ENCODE measurements at places on chromosomes 1 and 21.
A peak's percentile ranks its signal among the peaks of the same experiment; 100 is the strongest.

- no peak for DNase-seq
Observed at GRCh38 chr1:150299716-150300115, 6.1 kb downstream of the MRPS21 start.

DNA sequence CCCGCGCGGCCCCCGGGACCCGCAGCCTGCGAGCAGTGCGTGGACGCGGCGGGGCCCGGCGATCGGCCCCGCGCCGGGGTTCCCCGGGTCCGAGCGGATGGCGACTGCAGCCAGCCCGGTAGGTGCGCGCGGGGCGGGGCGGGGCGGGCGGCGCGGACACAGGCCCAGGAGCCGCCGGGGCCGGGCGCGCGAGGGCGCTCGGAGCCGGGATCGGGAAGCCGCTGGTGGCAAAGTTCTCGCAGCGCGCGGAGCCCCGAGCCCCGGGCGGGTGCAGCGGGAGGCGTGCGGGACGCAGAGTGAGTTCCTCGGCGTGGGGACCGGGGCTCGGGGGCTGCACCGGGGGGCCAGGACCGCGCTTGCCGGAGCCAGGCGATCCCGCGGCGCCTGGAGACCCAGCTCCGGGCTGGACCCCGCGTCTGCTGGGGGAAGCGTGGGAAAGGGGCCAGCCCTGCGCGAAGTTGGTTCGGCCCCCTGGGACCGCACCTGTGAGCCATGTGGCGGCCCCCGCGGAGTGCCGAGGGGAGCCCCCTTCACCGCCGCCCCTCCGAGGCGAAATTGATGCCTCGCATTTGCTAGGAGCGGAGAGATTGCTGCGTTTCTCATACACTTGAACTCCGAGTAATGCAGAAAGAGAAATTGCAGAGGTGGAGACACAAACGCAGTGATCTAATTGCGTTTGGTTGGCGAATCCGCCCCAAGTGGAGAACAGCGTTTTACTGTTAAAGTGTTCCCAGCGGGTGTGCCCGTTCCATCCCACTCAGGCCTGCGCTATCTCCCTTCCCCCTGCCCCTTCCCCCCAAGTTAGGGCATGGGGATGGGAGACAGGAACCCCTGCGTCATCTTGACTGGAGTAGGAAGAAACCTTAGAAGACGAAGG is 228.9 kb upstream of the TMEM51 start:
- no peak for DNase-seq

- no peak for DNase-seq
Observed at GRCh38 chr1:204678721-204679475, 6.6 kb downstream of the LRRN2 start.

- DNase-seq: no peak
Observed at GRCh38 chr1:89087241-89087640, 22.2 kb upstream of the GBP1 start.

GRCh38 chr1:239892602-239893001 is 199.1 kb upstream of the FMN2 start:
- DNase-seq: no peak

DNA sequence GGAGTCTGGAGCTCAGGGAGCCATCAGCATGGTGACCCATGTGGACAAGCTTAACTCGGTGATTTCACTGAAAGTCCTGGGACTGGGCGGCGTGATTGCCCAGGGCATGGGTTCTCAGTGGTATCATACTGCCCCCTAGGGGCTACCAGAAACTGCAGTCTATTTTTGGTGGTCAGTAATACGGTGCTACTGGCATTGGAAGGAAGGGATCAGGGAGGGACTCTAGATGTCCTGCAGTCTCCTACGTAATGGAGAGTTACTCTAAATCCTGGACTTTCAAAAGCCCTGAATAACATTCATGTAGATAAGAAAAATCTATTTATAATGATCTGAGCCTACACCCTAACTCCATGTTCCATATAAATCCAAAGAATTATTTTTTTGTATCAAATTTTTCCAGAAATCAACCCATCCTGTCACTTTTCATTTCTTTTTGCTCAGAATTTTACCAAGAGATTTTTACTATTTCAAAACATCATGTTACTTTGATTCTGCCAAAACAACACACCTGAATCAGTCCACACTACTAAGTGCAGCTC is 37.3 kb downstream of the PABPC4 start:
- DNase-seq: no peak

DNA sequence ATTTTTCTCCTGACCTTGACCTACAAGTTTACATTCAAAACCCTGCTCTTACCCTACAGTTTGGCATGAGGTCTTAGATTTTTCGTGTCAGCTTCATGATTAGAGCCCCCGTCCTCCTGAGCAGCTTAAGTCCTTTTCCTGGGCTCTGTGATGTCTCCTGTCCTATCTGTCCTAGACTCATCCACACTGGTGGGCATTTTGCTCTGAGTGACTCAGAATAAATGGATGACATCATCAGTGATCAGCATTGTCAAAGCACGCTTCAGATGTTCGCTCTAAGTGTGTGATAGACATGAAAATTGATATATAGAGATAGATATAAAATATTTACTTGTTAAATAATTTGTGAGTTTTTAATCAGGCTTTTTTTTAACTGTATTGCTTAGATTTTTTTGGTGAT is 21.8 kb downstream of the RGS13 start:
- no peak for DNase-seq

DNA sequence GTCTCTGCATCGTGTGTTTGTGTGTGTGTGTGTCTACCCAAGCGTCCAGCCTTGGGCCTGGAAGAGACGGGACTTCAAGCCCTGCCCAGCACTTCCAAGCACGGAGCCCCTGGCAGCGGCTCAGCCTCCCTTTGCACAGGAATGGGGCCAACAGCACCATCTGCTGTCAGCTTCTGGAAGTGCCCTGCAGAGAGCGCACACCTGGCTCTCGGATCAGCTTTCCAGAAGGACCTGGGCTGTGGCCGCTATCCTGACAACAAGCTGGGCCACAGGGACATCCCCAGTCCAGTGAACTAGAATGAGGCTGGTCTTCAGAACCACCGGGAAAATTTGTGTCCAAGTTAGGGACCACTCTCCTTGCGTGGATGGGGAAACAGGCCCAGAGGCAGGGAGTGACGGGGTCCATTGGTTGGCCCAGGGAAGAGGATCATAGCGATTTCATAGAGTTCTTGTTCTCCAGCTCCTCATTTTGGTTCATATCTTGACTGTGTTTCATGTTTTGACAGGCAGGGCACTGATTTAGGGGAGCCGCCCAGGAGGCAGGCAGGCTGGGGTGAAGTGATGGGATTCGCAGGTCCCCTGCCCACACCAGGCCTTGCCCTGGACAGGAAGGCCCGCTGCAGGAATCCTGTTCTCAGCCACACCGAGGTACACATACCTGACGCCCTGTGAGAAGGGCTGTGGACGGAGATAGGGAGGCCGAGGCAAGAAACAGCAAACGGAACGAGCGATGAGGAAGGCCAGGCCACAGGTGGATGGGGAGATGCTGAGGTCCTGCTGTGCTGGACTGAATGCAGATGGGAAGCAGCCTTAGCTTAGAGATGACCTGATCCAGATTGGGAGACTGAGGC is 38.4 kb downstream of the TAS1R2 start:
- peak; percentile 54 for DNase-seq

DNA sequence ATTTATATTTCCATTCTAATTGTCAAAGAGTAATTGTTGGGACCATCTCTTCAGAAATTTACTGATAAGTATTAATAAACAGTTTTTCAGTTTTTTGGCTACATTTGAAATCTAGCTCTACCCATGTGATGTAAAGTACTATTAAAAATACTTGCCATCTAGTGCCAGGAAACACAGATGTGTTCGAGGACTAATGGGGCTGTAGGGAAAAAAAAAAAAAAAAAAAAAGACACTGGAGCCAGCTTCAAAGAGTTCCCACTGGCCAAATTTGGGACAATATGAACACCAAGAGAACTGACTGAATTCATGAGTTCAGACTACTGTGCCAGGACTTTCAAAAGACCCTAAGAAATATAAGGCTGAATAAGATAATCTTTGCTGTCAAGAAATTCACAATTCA is 65.2 kb upstream of the GFI1 start:
- DNase-seq: no peak

- no peak for DNase-seq
Observed at GRCh38 chr21:46620846-46621245, 14.6 kb upstream of the PRMT2 start.

DNA sequence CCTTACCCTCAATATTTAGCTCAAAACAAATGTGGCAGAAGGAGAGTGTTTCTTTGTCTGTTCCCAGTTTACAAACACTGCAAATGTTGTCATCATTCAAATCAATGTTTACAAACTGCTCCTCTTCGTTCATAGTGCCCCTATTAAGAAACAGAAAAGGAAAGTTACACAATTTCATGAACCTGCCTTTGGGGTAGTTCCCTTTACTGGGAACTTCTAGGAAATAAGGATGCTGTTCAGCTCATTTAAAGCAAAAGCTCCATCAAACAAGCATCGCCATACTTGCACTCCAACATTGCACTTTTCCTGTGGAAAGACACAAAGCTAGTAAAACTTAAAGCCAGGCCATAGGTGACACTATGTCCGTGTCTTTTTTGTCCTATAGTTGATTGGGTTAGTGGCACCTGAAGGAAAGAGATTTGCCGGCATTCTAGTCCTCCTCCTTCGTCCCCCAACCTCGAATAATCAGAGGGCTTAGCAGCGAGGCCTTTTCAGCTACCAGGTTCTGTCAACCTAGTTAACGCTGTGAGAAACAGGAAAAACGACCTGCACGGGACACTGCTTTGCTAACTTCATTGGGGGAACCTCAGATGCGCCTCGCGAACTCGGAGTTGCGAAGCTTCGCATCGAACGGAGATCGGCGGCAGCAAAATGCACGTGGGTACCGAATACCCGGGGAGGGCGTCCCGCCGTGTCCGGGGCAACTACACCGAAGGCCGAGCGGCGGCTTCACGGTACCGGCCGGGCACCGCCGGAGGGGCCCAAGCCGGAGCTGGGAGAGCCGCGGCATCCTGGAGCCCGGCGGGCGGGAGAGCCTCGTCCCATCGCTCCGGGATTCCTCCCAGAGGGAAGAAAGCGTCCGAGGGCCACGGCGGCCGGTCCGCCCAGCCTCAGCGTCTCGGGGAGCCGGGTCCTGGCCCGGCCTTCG is 706 bp downstream of the C21orf91 start:
- peak; percentile 26 for DNase-seq

DNA sequence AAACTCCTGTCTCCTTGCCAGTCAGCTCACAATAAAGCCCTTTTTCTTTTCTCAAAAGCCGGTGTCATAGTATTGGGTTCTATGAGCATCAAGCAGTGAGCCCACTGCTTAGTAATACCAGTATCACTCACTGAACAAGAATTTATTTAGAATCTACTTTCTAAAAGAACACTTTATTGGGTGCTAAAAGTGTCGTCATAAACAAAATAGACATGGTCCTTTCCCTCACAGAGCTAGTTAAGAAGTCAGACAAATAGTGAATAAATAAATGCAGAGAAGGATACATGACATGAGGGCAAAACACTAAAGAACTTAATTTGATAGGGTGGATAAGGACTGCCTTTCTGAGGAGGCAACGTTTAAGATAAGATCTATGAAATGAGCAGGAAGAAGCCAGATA is 32.2 kb downstream of the EVI5 start:
- no peak for DNase-seq

- DNase-seq: no peak
Observed at GRCh38 chr1:38151399-38151798, 104.8 kb upstream of the POU3F1 start.

- no peak for DNase-seq
Observed at GRCh38 chr1:181990728-181991127, 70.8 kb downstream of the ZNF648 start.

- no peak for DNase-seq
Observed at GRCh38 chr1:29501227-29501976, 265.1 kb downstream of the PTPRU start.

DNA sequence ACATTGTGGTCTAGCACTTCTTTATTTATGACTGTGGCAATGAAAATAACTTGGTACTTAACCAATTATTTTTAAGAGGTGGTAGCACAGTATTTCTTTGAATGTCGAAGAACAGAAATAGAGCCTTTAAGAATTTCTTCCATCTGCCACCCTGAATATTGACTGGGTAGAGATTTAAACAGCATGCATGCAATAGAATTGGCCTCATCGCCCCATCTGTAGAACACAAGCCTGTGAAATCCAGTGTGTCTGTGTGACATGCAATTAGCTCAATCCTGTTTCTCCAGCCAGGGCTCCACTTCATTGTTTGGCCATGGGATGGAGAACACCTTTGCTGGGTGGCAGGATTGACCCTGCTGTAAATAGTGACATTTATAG is 17.1 kb upstream of the KLHDC8A start:
- no peak for DNase-seq

DNA sequence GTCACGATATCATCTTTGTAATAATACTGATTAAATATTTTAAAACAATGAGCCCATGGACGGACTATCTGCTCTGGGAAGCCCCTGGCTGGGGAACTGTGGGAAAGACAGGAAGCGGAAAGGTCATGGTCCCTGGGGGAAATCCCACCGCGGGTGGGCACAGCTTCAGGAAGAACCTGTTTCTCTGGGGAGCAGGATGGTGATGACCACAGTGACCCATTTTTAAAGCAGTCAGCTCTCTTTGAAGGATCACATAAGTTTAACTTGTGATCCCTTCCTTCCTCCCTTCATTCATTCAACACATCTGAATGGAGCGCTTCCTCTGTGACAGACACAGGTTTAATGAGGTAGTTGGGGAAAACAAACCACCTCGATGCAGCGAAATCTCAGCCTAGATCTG is 73.0 kb downstream of the DHRS3 start:
- DNase-seq: no peak

DNA sequence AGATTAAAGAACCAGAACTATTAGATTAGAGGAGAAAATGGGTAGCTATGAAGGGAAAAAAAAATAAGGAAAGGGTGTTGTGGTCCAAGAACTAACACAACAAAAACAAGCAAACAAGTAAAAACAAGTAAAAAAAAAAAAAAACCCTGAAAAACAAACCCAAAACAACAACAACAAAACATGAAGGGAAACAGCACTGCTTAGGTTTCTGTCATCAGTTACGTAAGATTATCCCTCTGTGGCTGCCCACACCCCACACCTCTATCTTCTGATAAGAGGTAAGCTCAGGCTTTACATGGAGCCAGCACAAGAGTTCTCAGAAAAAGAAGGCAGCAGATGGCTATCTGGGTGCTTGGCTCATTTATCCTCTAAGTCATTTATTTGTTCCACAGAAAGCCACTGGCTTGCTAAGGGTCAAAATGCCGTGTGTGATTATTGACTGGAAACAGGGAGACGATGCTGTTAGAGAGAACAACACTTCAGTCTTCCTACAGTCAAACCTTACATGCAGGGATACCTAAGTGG is 57.5 kb downstream of the KIAA0319L start:
- no peak for DNase-seq

DNA sequence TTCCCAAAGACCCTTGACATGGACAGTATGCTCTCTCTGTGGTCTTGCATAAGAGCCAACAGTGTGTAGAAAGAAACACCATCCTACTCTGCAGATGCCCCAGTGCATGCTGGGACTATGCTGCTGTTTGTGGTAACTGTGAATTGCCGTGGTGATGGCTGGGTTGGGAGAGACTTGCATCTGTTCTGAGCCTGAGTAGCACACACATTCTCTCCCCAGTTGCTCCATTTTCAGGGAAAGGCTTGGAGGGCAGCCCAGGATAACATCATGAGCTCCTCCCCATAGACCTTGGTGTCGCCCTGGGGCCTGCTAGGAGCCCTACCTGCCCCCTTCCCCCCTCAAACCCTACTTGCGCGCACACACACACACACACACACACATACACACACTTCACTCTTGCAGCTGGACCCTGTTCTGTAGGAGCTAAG is 120.9 kb upstream of the IPO9 start:
- no peak for DNase-seq

GRCh38 chr1:221725735-221726672 is 15.9 kb downstream of the DUSP10 start:
- no peak for DNase-seq
